ENCODE measurements at places on chromosomes 5 and 9.

DNA sequence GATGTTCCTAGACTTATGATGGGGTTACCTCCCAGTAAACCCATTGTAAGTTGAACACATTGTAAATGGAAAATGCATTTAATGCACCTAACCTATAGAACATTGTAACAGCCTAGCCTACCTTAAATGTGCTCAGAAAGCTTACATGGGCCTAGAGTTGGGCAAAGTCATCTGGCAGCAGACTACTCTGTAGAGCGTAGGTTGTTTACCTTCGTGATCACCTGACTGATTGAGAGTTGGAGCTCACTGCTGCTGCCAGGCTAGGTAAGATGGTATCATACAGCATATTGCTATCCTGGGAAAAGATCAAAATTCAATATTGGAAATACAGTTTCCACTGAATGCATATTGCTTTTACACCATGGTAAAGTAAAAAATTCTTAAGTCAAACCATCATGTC lies 95.4 kb downstream of the HTR4 start:
- no peak for DNase-seq

DNA sequence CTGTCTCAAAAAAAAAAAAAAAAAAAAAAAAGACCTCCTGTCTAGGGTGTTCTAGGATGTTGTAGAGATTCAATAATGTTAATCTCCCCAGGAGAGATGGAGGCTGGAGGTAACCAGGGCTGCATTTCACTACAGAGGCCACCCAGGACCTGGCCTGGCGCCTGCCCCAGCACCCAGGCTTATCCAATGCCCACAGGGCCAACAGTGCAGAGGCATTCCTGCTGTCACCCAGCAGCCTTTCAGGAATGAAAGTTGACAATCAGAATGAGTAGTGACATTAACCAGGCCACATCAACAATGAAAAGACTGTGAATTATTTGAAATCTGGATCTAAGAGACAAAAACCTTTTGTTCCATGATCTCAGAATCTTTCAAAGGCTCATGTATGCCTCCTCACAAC lies 36.2 kb upstream of the GABRP start:
- no peak for DNase-seq

DNA sequence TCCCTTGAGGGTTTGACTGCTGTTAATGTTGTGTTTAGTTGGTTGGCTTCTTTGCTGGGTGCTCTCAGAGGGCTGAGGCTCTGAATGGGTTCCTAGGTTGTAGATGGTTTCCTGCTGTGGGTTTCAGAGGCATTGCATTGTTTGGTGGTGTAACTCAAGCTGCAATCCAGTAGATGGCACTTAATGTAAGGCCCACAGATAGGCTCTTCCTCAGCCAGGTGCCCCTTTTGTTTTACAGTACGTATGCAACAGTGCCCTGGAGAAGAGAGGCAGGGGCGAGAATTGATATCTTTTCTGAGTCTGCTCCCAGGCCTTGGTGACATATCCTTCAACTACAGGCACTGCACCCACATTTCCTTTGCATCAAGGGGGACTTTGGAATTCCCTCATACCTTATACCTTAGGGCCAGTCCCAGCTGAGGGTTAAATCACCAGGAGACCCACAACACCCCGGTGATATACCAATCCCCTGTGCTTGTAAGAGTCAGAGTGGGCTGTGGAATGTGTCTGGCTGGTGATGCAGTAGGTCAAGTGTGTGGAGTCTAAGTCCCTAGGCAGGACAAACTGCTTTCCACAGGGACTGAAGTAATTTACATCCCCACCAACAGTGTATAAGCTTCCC lies 7.0 kb upstream of the UGT3A2 start:
- DNase-seq = peak; percentile 73

GRCh38 chr5:88756953-88757352 lies 126.0 kb downstream of the MEF2C start:
- DNase-seq = no peak

DNA sequence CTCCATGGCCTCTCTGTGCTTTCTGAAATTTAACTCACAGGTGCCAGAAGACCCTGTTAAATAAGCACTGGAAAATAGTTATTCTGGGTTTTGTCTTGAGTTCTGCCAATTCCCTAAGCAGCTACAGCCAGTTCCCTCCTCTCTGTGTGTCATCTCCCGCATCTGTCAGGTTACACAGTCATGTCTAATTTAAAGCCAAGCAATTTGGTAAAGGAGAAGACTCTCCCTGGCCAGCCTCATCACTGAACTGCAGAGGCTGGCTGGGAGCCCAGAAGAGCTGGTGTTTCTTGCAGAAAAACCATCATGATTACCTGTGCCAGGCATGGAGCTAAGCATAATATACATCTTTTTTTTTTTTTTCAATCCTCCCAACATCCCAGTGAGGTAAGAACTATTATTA lies 141.3 kb upstream of the ZNF366 start:
- peak; percentile 7 for DNase-seq

DNA sequence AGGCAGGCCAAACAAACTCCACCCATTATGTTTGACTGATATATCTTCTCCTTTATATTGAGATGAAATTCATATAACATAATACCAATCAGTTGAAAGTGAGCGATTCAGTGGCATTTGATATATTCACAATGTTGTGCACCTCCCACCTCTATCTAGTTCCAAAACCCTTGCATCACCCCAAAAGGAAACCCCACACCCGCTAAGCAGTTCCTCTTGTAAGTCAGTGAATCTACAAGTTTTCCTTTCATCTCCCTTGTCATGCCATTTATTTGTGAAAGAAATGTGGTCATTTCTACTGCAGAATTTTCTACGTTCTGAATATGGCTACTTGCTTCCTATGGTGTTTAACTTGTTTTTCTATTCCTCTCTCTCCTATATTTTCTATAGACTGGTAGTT lies 99.4 kb upstream of the PTPN3 start:
- DNase-seq = no peak

GRCh38 chr9:113636165-113636564 lies 172.6 kb downstream of the RGS3 start:
- no peak for DNase-seq

GRCh38 chr5:147044572-147045273 lies 166.2 kb upstream of the PPP2R2B start:
- DNase-seq = no peak

GRCh38 chr5:68502531-68502930 lies 287.0 kb downstream of the PIK3R1 start:
- no peak for DNase-seq

DNA sequence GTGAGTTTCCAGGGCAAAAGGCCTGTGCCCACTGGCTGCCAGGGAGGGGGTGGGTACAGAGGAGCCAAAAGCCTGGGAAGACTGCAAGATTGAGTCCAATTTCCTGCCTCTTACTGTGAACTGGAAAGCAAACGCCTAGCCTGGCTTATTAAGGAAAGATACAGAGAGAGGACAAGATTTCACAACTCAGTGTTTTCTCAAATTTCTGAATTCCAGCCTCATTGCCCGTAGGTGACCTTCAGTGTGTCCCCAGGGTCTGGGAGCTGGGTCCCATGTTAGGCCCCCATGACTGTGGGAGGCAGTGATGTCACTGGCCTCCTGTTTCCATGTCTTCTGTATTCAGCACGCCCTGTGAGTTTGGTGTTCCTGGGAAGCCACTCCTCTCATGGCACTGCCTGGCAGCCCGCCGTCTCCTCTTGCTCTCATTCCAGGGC lies 60.6 kb upstream of the PTPN3 start:
- DNase-seq = no peak

DNA sequence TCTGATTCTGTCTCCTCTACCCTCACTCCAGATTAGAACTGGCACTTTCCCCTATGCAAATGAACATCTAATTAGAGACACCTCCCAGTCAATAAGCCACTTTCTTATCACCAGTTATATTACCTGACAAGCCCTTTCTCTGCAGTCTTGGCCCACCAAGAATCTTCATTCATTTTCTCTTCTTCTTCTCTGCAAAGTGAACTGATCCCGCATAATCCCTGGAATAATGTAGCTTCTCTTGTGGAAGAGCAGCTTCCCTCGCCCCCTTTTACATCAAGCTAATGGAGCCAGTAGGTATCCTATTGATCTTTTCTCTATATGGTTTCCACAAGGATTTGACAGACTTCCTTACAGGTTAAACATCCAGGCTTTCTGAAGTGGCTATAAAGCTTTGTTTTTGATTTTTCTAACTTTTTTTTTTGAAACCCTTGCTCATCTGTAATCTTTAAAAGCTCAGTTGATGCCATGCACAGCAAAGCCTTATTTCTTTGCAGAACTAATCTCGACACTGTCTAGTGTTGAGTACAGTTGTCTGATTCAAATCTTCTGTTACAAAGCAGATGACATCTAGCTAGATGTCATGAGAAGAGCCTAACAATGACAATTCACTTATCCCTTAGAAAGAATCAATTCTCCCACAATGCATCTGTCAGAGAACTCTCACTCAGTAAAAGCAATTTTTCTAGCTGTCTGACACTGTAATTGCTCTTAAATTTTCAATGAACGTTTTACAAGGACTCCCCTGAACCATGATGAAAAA lies 281.4 kb downstream of the ISL1 start:
- DNase-seq = no peak

- no peak for DNase-seq
Measured at GRCh38 chr5:10772901-10773585, 12.0 kb upstream of the DAP start.

GRCh38 chr9:121399126-121399882 lies 29.3 kb upstream of the STOM start:
- DNase-seq = no peak

- DNase-seq = no peak
Measured at GRCh38 chr9:18718393-18718792, 244.4 kb downstream of the ADAMTSL1 start.

DNA sequence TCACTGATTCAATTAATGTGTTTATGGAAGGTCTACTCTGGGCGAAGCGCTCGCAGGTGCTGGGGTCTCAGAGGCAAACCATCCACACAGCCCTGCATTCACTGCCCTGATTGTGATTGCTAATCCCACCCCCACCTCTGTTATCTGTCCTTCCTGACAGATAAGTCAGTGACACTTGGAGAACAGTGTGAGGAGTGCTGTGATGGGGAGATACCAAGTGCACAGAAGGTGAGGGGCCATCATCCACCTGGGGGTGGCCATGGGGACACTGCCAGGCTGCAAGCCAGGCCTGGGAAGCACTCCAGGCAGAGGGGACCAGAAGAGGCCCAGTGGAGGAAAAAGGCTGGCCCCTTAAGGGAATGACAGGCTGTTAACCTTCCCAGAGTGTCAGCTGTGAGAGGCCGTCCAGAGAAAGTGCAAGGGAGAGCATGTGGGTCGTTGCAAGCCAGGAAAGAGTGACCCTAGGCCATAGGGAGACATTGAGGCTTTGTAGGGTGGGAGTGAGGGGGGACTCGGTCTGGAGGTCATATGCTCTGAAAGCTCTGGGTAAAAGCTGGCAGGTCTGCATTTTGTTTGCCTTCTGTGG lies 18.0 kb downstream of the IL9 start:
- DNase-seq = no peak

DNA sequence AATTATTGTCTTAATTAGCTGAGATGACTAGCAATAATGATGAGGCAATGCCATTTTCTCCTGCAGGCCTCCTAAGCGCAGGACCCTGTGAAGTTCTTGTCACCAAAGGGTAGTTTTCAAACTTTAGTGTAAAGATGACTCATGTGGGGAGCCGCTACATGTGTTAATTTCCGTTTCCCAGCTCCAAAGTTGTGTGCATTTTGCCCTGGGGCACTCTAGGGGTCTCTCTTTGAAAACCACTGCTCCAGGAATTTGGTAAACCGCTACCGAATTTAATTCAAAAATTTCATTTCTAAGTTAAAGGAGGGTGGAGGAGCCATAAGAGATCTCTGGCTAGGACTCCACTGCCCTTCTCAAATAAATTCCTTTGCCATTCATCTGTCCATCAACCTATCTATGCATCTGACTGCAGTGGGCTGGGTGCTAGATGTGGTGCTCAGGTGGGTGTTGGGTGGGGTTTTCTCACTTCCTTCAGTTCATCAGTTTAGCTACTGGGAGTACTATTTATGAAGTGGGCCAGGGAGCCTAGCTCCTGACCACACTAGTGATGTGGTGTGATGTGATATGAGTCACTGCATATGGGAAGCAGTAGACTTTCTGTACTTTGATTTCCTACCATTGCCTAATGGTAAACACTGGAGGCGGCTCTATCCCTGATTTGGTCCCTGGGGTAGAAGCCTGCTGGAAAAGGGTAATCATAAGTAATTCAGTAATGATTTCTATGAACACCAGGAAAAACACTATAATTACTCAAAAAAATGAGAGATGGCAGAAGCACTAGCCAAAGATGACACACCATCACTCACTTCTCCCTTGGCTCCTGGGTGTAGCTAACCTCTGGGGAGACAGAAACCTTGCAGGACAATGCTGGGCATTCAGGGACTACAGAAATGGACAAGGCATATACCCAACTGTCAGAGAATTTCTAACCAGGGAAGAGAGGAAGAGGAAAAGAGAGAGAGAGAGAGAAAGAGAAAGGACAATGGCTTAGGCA lies 4.0 kb upstream of the ZSWIM6 start:
- DNase-seq = no peak

DNA sequence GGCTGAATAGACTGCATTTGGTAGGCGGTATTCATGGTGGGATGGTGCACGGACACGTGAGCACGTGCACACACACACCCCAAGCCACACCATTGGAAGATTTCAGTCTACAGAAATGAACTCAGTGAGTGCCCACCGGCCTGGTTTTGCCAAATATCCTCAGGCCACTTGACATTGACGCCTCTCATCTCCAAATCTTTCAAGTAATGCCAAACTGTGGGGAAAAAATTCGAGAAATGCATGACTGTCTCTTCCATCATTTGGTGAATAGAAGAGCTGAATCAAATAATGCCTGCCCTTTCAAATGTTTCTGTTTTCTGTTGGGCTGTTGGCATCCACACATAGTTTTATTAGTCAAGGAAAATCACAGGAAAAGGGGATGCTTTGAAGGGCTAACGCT lies 182.3 kb upstream of the EFNA5 start:
- DNase-seq = no peak

GRCh38 chr5:118466418-118466817 lies 521.9 kb downstream of the DTWD2 start:
- DNase-seq = no peak

- peak; percentile 52 for DNase-seq
Measured at GRCh38 chr9:36008774-36009300, 27.9 kb upstream of the RECK start.

DNA sequence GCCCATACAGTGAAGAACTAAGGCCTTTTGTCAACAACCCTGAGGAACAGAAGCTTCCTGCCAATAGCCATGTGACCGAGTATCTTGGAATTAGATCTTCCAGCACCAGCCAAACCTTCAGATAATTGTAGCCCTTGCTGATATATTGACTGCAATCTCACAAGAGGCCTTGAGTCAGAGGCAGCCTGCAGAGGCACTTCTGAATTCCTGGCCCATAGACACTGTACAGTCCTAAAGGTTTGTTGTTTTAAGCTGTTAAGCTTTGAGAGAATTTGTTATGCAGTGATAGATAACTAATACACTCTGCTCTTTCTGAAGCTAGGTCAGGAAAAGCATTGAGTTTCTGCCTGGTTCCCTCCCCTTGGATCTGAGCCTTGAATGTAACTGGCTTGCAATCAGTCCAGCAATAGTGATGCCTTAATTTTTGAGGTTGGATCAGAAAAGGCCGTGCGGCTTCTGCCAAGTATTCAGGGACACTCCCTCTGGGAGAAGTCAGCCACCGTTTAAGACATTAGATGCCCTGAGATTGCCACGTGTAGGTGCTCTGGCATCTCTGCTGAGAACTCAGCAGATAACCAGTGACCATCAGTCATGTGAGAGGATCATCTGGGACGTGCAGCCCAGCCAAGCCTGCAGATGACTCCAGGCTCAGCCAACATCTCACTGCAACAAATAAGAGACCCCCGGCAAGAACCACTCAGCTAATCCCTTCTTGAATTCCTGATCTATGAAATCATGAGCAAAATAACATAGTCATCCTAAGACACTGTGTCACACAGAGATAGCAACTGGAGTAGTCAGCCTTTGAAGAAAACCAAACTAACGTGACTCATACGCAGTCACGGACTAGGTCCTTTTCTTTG lies 126.8 kb upstream of the STC2 start:
- no peak for DNase-seq

- DNase-seq = no peak
Measured at GRCh38 chr5:162496100-162496808, 428.7 kb downstream of the GABRG2 start.

Measured in NCI-H345 (cell line).